ENCODE measurements at places on chromosomes 7 and 10.

DNA sequence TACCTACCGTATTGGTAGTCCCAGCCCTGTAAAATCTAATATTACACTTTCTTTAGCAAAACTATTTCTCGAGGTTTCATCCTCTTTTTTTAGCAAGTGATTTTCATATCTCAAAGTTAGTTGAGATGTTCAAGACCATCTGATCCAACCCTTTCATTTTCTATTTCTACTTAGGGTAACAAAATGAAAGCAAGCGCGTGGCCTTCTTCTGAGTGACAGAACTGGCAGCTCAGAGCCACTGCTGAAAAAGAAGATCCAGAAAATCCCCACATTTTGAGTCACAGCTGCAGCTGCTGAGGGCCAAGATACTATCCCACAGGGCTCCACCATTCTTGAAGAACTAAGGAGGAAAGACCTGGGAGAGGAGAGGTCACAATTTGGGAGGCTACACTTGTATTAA, 24.8 kb upstream of the ZNF800 start:
- no peak for DNase-seq

GRCh38 chr10:119691726-119692125, 34.1 kb upstream of the INPP5F start:
- DNase-seq: no peak

GRCh38 chr10:19252531-19252930, 203.9 kb downstream of the MALRD1 start:
- DNase-seq: no peak

DNA sequence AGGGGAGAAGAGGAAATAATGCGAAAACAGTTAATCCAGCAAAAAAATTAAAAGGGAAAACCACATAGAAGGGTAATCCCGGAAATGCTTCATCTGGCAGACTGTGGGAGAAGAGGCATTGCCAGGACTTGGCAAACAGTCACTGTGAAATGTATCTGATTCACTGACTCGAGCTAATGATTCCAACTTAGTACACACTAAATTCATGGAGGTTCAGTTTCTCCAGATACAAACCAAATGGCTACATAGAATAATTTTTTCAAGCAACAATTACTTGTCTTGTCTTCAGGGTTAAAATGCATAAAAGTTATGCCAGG, 36.4 kb downstream of the GDI2 start:
- no peak for DNase-seq

DNA sequence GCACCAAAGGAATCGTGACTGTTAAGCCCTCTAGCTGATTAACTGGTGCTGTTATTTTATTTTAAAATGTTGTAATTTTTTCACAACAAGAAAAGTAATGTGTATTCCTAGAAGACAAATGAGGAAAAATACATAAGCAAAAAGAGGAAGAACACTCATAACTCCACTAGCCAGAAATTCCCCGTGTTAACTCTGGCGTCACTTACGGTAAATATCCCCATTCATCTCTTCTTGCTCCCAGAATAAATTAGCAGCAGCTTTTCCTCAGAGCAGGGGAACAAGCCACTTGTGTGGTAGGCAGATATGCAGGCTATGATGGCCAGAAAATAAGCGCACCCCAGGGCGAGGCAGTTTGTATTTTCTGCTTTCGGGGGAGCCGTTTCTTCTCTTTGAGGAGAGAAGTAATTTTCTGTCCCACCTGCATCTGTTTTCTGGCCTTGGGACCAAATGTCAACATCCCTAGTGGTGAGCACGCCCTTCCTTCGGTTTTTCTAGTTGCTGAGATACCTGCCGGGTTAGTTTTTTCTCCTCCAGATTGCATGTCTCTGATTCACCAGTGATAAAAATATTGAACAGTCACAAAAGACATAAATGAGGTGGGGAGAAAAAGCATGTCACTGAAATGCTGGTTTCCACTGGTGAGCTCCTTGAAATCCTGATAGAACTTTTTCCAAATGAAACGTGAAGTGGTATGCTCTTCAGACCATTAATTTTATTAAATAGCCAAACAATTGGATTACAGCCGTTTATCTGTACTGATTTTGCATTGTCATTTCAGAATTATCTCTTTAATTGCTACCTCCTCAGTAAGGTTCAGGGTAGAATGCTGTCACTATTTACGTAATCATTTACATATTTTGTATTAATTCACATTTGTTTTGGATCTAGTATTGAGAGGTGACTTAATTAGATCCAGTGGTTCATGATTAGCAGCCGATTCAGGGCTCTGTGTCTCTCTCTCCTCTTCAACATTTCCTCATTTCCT, 268.1 kb downstream of the CAMK1D start:
- no peak for DNase-seq

DNA sequence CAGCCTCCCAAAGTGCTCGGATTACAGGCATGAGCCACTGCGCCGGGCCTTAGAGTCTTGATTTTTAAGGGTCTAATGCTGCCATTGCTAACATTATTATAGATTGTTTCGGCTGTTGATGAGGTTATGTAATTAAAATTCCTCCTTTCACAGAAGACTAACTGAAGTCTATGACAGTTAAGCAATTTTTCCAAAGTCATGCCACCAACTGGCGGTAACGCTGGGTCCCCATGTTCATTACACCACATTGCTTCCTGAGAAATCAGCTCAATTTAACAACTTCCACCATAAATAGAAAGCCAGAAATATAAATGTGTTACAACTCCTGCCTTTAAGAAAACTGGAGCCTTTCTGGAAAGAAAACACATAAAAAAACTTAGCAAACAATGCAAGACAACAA, 3.5 kb downstream of the ERLIN1 start:
- DNase-seq: no peak

DNA sequence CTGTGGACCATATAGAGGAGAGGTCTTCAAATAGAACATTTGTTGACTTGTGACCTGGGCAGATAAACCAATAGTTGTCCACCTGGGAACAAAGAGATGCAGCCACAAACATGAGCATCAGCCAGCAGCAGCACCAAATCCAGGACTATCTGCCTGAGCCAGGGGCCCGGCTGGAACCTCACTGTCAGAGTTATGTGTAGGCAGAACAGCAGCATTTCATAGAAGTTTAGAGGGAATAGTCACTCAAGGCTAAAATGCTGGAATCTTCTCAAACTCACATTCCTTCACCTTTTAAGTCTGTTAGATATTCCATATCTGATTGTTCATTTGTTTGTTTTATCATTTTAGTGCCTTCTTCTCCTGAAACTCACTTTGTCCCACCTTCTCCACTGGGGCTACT, 72.2 kb upstream of the IL6 start:
- no peak for DNase-seq
